ENCODE measurements at places on chromosomes 16 and 17. TPM values are rescaled to one million over a fixed set of nuclear protein-coding genes. Genes with fewer than 3 reads are reported as not detected.

- DNase-seq, result no peak
- no peak overlapping the region for H3K27ac ChIP-seq
- H3K4me3 ChIP-seq, result no peak overlapping the region
Observed at GRCh38 chr17:17130077-17130844, 75.9 kb downstream of the PLD6 start.

DNA sequence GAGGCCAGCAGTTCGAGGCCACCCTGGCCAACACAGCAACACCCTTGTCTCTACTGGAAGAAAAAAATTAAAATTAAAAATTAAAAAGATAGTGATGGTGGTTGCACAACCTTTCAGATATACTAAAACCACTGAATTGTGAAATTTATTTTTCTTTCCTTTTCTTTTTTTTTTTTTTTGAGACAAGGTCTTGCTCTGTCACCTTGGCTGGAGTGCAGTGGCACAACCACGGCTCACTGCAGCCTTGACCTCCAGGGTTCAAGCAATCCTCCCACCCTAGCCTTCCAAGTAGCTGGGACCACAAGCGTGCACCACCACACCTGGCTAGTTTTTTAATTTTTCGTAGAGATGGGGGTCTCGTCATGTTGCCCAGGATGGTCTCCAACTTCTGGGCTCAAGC, 254.4 kb downstream of the SLC39A11 start:
- no peaks in the 10 kb centered on the region for H3K36me3 ChIP-seq
- no peak overlapping the region for H3K27ac ChIP-seq
- no peaks in the 10 kb centered on the region for H3K4me1 ChIP-seq
- H3K27me3 ChIP-seq, result no peaks in the 10 kb centered on the region
- DNase-seq, result no peak
- H3K4me3 ChIP-seq, result no peak overlapping the region

PITPNM3 gene
- 1.1 TPM for polyA plus RNA-seq

DNA sequence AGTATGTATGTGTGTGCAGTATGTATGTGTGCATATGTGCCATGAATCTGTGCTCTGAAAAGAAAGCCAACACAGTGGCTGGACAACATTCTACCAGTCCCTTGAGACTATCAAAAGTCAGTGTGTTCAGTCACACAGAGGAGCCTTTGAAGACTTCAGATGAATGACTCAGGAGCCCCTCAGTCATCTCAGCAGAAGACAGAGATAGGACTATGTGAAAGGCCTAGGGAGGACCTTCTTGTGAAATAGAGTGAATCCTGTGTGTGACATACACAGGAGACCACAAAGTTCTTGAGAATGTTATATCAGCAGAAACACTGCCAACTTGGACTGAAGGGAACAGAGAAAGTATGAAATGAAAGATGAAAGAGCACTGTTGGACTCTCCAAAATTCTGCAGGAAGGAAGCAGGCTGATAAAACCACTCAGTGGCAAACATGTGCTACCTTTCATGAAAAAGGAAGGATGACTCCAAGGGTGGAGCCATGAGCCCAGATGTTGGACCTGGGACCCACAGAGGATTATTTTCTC, 108.4 kb downstream of the METRNL start:
- DNase-seq, result no peak
- peaks cover 15% of the 10 kb centered on the region for H3K27me3 ChIP-seq
- no peak overlapping the region for H3K4me3 ChIP-seq
- H3K4me1 ChIP-seq, result peaks cover 15% of the 10 kb centered on the region
- no peak overlapping the region for H3K27ac ChIP-seq

DNA sequence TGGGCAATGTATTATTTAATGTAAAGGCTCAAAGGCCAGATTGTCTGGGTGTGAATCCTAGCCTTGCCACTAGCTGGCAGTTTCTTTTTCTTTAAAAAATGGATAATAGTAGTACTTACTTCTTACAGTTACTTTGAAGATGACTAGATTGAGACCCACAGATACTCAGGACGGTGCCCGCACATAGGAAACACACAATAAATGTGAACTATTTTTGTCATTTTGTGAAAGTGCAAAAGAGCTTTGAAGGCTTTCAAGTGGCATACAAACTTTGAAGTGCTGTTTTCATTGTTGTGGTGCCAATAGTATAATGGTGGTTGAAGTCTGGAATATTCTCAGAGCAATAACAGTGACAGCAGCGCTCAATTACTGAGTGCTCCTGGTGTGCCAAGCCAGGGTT, 63.6 kb downstream of the OTOA start:
- H3K4me3 ChIP-seq, result no peak overlapping the region
- no peaks in the 10 kb centered on the region for H3K27me3 ChIP-seq
- H3K27ac ChIP-seq, result no peak overlapping the region
- H3K4me1 ChIP-seq, result no peaks in the 10 kb centered on the region
- no peaks in the 10 kb centered on the region for H3K36me3 ChIP-seq

DNA sequence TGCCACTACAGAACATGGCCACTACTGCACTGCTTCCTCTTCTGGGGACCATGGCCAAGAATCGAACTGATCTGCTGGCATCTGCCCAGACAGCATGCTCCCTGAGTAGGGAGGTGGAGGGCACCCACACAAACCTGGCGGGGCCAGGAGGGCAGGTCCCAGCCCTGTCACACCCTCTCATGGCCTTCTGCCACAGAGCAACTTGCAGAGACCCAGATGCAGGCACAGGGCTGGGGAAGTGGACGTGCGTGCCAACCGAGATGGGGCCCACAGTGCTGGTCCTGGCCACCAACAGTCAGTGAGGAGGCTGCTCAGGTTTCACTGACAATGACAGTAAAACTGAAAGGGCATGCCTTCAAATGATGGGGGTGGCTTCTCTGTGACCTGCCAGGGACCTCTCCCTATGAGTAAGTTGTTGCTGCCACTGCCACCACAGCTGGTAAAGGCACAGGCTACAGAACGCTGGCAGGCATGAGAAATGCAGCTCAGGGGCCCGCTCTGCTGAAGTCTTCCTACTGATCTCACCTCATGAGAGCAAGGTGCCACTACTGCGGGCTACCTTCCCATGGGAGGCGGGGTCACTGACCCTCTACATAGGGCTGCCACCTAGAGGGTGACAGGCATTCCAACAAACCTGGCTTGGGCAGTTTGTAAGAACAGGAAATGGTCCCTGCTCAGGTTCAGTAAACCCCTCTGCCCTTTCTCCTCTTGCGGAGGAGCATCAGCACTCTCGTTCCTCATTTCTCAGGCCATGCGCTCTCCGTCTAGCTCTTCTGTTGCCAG, 15.5 kb downstream of the HIC1 start:
- no peak overlapping the region for H3K4me3 ChIP-seq
- peaks cover 64% of the 10 kb centered on the region for H3K4me1 ChIP-seq
- peak overlapping the region; percentile 96 for H3K27ac ChIP-seq
- H3K27me3 ChIP-seq, result no peaks in the 10 kb centered on the region
- peaks cover 3% of the 10 kb centered on the region for H3K36me3 ChIP-seq

CLEC10A gene
- not detected for polyA plus RNA-seq

BAHCC1 gene
- 1.5 TPM for polyA plus RNA-seq

GRCh38 chr17:2830678-2831077, 34.4 kb downstream of the RAP1GAP2 start:
- H3K36me3 ChIP-seq, result no peaks in the 10 kb centered on the region
- no peaks in the 10 kb centered on the region for H3K4me1 ChIP-seq
- H3K27me3 ChIP-seq, result no peaks in the 10 kb centered on the region
- DNase-seq, result no peak

FBXO39 gene
- polyA plus RNA-seq, result 0.25 TPM

PRR11 gene
- polyA plus RNA-seq, result 18.9 TPM

DNA sequence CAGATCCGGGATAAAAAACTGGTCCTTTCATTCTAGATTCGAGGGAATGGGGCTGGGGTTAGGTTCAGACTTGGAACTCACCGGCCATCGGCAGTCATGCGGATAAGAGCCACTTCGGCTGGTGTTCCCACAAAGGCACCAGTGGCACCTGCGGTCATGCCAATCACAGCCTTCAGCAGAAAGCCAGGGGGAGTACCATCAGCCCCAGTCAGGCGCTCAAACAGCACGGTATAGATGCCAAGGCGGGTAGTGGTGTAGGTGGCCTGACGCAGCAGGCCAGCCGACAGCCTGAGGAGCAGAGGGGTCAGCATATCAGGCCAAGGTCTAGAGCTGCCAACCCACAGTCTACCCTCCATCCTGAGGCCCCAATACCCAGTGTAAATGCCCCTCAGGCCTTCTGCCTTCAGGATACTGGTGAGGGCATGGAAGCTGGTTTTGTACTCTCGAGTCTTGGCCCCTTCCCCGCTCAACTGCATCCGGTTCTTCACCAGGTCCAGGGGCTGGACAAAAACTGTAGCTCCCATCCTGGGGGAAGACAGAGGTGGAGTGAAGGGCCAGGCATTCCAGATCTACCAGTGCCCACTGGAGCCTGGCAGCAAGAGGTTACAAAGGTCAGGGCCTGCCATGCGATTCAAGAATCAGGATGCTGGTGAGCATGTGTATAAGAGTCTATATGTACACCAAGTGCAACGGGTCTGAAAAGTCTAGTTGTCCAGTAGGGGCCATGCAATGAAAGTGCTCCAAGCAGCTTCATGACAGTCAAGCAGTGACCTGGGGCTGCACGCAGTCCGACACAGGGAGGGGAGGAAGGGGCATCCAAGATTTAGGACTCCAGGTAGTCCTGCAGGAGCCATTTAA, 929 bp downstream of the SLC25A11 start:
- H3K36me3 ChIP-seq, result peaks cover 26% of the 10 kb centered on the region
- peak overlapping the region; percentile 89 for H3K27ac ChIP-seq
- H3K4me1 ChIP-seq, result peaks cover 19% of the 10 kb centered on the region
- no peak for DNase-seq
- H3K27me3 ChIP-seq, result no peaks in the 10 kb centered on the region

DNA sequence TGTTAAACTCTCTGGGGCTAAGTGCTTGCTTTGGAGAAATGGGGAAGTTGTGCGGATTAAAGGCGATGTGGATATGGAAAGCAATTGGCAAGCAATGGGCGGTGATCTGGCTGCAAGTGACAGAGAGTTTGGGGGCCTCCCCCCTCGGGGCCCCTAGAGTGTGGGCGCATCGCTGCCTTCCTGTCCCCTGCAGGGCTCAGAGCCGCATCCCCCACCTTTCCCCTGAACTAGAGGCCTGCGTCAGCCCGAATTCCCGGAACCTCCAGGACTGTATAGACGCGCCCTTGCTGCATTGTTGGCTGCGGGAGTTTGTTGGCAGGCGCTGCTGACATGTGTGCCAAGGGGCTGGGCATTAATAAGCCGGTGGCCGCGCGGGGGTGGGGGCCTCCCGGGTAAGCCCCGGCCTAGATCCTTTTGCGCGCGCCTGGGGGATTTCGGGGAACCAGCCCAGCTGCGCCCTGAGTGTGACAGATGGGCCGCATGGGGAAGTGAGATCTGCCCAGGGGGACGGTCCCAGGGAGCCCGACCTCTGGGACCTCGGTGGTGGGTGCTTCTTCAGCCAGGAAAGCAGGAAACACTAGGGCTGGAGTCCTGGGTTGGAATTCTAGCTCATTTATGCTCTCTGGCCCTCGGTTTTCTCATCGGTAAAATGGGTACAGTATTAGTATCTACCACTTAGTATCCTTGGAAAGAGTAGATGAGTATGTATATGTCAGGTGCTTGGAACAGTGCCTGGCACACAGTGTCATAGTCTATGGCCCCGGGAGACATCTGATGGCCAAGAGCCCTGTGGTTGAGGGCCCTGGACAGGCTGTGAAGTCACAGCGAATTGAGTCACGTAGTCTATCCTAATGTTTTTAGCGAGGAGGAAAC, 1.0 kb downstream of the EEF2K start:
- peaks cover 7% of the 10 kb centered on the region for H3K4me1 ChIP-seq
- H3K27ac ChIP-seq, result peak overlapping the region; percentile 80
- peak; percentile 80 for DNase-seq

KIFC3 gene
- 13.8 TPM for polyA plus RNA-seq

P2RX1 gene
- polyA plus RNA-seq, result not detected

CHAD gene
- polyA plus RNA-seq, result not detected

- peaks cover 6% of the 10 kb centered on the region for H3K36me3 ChIP-seq
- peak overlapping the region; percentile 97 for H3K27ac ChIP-seq
- H3K27me3 ChIP-seq, result no peaks in the 10 kb centered on the region
Observed at GRCh38 chr17:42522798-42523278, 13.2 kb upstream of the NAGLU start.

KLHL10 gene
- 0.33 TPM for polyA plus RNA-seq

DNA sequence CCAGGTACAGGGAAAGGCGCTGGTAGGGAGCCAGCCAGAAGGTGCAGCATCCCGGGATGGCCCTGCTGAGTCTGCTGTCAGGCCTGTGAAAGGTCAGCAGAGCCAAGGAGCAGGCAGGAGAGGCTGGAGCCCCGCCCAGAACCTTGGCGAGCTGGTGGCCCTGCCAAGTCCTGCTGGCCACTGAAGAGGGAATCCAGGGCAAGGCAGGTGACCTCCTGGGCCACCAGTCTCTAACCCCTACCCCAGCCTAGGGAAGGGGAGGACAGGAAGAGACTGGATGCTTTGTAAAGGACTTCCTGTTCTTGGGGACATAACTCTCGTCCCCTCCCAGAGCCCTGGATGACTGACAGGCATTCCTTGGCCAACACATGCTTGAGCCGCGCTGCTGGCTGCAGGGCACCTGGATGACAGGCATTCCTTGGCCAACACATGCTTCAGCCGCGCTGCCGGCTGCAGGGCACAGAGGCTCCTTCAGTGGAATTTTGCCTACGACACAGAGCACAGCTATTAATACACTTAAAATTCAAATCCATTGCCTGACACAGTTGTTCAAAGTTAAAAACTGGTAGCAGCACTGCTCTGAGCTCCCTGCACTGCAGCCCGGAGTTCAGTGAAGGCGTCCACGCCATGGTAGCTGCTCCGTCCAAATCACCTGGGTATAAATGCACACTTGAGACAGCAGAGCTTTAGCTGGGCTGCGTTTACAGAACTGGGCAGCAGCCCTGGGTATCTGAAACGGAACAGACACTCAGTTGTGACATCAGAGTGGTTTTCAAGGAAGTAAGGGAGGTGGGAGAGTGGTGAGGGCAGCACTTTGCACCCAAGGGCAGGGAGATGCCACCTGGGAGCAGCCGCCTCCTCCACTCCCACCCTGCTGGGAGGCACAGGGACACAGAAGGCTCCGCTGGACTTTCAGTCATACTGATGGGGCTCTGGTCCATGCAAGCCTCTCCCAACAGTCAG, 2.0 kb upstream of the BRICD5 start:
- no peak for DNase-seq
- H3K27ac ChIP-seq, result no peak overlapping the region
- H3K4me1 ChIP-seq, result peaks cover 7% of the 10 kb centered on the region
- H3K4me3 ChIP-seq, result peak overlapping the region; percentile 52
- no peaks in the 10 kb centered on the region for H3K27me3 ChIP-seq

SPHK1 gene
- 9.4 TPM for polyA plus RNA-seq

DNA sequence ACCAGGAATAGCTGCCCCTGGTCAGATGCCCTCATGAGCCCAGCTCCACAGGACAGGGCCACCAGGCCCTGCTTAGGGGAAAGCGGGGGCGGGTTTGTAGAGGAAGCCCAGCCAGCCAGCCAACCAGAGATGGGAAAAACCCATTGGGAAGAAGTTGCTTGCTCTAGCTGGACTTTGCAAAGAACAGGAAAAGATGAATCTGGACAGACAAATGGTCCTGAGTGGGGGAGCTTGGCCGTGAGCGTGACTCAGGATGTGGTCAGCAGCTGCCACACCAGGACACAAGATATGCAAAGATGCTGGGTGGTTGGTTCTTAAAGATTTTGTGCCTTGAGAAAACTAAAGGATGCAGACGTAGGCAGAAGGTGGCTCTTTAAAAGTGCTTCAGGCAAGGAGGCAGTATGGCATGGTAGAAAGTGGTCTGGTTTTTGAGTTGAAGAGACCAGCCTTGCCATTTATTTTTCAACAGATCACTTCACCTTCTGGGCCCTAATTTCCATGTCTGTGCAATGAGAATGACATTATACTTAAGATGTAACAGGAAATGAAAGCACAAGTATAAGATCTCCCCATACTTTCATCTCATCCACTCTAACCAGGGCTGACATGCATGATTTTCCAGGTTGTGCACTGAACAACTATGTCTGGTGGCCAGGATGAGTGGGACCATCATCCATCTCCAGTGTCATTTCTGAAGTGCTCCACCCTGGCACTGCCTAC, 27.8 kb upstream of the HEATR6 start:
- H3K36me3 ChIP-seq, result no peaks in the 10 kb centered on the region
- no peaks in the 10 kb centered on the region for H3K27me3 ChIP-seq
- DNase-seq, result peak; percentile 52
- H3K4me1 ChIP-seq, result peaks cover 7% of the 10 kb centered on the region

KRTAP4-9 gene
- polyA plus RNA-seq, result not detected
